ENCODE measurements at places on chromosomes 16 and 17.
A peak's percentile ranks its signal among the peaks of the same experiment; 100 is the strongest.

GRCh38 chr17:65482201-65482600 is 79.2 kb downstream of the AXIN2 start:
- DNase-seq: no peak

- DNase-seq: no peak
Measured at GRCh38 chr16:76532188-76532973, 255.2 kb downstream of the CNTNAP4 start.

DNA sequence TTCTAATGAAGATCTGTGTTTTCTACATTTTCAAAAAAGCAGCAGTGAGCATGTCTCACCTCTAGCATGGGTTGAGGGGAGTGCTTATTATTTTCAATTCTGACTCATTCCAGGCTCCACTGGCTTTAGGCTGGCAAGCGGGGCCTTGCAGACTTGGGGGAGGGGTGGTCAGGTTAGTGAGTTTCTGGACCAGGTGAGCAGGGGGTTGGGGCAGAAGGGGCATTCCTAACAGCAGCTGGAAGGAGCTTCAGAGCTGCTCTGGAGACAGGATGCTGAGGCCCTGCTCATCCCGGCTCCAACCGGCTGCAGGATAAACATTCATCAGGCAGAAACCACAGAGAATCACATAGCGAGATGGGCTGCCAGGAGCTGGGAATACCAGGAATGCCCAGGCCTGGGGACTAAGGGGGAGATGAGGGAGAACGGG is 10.5 kb upstream of the KRT19 start:
- DNase-seq: peak; percentile 40

DNA sequence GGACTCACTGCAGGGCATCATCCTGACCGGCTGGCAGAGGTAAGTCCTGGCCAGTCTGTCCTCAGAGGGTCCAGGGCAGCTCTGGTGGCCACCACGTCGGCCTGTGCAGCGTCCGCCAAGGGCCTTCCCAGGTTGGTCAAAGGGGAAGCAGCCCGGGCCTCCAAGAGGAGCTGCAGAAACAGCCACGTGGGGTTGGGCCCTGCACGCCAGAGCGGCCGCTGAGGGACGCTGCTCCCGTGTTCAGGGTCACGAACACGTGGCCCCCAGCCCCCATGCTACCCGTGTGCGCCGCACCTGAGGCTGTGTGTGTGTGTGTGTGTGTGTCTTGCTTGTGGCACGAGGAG is 13.3 kb downstream of the CYBC1 start:
- no peak for DNase-seq

Data from LHCN-M2 (cell line).